ENCODE measurements at places on chromosomes 3 and 15. TPM values are rescaled to one million over a fixed set of nuclear protein-coding genes. Genes with fewer than 3 reads are reported as not detected.

Gene GOLGA8J
- total RNA-seq = not detected

Gene KLHL40
- total RNA-seq = not detected

Gene PTH1R
- 0.37 TPM for total RNA-seq

Gene LSAMP
- total RNA-seq = 0.06 TPM

Gene SPTBN5
- 0.09 TPM for total RNA-seq

Gene ANXA2
- total RNA-seq = 4,670 TPM

Gene GABRA5
- 81.1 TPM for total RNA-seq

Gene CLDN16
- total RNA-seq = 0.06 TPM

Gene KCNH8
- not detected for total RNA-seq

Gene LRRC34
- not detected for total RNA-seq

Gene C2CD4A
- not detected for total RNA-seq

Gene HEMK1
- total RNA-seq = 4.9 TPM

Gene GOLGA6B
- total RNA-seq = not detected

Gene MAPK6
- 48.2 TPM for total RNA-seq

Gene IQCF6
- not detected for total RNA-seq

Gene DAPK2
- total RNA-seq = 2.4 TPM

Gene RHOV
- total RNA-seq = 4.1 TPM

Gene KCNMB3
- 0.99 TPM for total RNA-seq

Gene PPP4R2
- 41.8 TPM for total RNA-seq

Gene PLA2G4F
- not detected for total RNA-seq

Gene PP2D1
- total RNA-seq = not detected

Gene ADGRG7
- not detected for total RNA-seq

Gene DUOX2
- total RNA-seq = 0.02 TPM

Gene DOCK3
- total RNA-seq = 0.50 TPM

Gene CFAP20DC
- 2.3 TPM for total RNA-seq

Gene CAPN3
- total RNA-seq = not detected

Gene SSUH2
- total RNA-seq = 0.57 TPM

Gene CYP8B1
- not detected for total RNA-seq

Measured in A549 treated with CpdA at 1 μM for 4 hours (cell line).